ENCODE measurements at places on chromosomes 4 and X. TPM values are rescaled to one million over a fixed set of nuclear protein-coding genes. Genes with fewer than 3 reads are reported as not detected.

DNA sequence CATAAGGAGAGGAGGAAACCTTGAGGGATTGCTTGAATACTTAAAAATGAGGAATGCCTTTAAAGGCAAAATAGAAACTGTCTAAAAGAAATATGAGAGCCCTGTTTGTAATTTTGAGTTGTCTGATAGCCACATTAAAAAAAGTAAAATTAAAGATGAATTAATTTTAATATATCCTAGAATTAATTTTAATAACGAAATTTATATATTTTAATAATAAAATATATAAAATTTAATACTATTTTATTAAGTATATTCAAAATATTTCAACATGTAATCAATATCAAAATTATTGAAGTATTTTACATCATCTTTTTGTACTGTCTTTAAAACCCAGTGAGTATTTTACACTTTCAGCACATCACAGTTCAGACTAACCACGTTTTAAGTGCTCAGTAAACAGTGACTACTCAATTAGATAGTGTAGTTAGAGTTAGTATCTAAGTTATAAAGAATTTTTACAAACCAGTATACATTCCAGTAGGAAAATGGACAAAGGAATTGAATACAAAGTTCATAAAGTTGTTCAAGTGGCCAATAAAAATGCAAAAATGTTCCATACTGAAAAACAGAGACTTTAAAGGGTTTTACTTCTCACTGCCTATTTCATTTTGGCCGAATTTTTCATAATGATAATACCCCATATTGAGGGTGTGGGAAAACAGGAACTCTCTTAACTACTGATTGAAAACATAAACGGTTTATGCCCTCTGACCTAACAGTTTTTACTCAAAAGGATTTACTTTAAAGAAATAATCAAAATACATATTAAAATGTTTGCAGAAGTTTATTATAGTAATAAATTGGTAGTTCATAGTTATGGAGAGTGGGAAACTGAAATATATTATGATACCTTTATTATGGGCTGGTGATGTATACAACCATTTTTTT lies 2.9 kb downstream of the SLC30A9 start:
- no peak for DNase-seq

GRCh38 chrX:153226344-153227185 lies 47.5 kb downstream of the MAGEA1 start:
- DNase-seq: no peak

- peak; percentile 64 for DNase-seq
Measured at GRCh38 chr4:176792326-176793059, at the start of gene VEGFC. TSS of gene VEGFC (minus strand) at chr4:176792922. CDS start at chr4:176792311, 611 bp downstream.

DNA sequence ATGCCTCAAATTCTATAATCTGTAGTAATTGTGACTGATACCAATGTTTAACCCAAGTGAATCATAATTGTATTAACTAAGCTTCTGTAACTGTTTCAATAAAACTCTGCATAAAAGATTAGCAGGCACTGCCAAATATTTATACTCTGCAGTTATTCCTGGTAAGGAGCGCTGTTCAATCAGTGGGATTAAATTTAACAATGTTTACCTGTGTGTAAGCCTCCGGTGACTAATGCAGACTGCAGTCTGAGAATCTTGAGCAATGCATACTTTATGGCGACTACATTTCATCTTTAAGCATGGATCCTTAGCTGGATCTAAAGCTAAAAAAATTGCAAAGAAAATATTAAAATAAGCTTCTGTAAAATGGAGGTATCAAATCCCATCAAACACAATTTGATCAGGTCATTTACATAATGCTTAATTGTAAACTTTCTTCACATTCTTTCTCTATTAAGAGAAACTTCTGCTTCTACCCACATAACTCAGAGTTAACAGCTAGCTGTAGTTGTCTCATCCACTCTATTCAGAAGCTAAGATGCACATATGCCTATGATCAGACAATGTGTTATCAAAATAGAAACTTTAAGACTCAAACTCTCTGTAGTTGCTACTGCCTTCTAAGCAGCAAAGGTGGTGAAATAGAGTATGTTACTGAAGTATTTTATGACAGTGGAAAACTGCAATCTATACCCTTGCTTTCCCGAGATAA lies 234.0 kb downstream of the SPOCK3 start:
- DNase-seq: no peak

DNA sequence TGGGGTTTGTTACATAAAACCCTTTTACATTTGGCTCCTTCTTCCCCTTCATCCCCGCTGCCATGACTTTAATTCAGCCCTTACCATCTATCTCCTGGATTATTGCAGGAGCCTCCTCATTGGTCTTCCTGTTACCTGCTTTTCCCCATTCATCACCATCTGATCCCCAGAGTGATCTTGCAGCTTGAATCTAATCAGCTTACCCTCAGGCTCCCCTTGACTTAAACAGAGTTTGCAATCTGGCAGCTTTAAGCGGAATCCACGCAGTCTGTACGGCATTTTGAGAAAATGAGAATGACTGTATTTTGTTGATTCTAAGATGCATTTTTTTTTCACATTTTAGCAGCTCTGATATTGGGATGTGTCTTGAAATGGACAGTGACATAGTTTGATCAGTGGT lies 14.9 kb upstream of the PPEF1 start:
- no peak for DNase-seq

- no peak for DNase-seq
Measured at GRCh38 chr4:150679765-150680343, 97.9 kb downstream of the MAB21L2 start.

GRCh38 chrX:19855700-19856381 lies 31.6 kb downstream of the SH3KBP1 start:
- DNase-seq: no peak

DNA sequence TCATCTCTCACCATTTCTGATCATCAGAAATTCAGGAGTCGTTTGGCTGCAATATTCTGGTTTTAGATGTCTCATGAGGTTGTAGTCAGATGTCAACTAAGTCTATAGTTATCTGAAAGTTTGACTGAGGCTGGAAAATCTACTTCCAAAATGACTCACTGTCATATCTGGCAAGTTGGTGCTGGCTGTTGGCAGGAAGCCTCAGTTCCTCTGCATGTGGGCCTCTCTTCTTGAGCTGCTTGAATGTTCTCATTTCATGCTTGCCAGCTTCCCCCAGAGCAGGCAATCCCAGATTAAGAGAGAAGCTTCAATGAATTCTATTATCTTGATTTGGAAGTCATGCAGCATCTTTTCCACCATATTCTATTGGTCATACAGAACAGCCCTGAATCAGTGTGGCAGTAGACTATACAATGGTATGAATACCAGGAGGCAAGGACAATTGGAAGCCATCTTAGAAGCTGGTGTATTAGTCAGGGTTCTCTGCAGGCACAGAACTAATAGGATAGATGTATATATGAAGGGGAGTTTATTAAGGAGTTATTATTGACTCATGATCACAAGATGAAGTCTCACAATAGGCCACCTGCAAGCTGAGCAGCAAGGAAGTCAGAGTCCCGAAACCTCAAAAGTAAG lies 46.8 kb upstream of the ELF2 start:
- no peak for DNase-seq

- DNase-seq: no peak
Measured at GRCh38 chrX:138034136-138034535, 468.2 kb downstream of the ZIC3 start.

DNA sequence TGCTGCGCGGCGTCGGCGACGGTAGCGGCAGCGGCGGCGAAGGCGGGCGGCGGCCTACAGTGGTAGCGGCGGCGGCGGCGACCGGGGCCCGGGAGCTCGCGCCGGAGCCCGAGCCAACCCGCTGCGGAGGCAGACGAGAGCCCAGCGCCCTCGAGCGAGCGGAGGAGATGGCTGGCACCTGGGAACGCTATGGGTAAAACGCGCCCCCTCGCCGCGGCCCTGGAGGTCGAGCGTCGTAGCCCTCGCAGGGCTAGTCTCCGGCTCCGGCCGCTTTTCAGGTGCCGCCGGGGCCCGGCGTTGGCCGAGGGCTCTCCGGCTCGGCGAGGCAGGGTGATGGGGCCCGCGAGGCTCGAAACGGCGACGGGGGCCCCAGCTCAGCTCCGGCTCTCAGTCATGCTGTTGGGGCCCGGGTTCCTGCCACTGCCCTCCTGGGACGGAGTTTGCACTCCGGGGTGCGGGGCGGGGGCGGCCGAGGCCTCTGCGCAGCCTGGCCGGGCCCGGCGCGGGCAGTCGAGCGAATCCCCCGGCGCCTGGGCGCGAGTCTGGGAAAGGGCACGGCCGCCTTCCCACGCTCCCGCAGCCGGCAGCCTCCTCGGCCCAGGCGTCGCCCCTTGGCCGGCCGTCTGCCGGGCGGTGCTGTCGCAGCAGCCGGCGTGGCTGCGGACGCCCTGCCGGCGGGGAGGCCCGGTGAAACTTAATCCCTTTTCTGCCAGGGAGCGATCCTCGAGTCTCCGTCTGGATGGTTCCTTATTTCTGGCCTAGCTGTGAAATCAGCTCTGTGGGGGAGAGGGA lies 768 bp downstream of the MID2 start:
- peak; percentile 41 for DNase-seq

DNA sequence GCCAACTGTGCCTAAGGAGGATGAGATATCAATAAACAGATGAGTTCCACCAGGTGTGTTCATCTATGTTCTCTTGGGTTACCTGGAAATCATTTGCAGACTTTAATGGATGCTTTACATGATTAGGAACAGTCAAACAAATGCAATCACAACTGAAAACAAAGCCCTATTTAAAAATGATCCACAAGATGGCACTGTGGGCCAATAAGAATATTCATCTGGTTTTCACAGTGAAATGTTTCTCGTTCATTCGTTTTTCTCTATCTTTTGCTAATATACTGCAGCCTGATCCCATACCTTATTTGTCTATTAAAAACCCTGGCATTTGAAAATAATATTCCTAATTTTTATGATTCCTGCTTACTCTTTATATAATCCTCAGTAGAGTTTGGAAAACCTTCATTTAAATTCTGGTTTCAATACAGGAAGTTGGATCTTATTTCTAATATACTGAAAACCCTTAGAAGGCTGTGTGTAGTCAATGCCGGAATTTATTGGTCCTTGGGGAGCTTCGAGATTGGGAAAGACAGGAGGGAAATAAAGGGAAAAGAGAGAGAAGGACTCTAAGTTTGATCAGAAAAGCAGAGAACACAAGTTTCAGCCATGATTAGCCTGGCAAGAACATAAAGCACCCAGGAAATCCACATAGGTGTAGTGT lies 63.8 kb upstream of the TAPT1 start:
- DNase-seq: peak; percentile 69

DNA sequence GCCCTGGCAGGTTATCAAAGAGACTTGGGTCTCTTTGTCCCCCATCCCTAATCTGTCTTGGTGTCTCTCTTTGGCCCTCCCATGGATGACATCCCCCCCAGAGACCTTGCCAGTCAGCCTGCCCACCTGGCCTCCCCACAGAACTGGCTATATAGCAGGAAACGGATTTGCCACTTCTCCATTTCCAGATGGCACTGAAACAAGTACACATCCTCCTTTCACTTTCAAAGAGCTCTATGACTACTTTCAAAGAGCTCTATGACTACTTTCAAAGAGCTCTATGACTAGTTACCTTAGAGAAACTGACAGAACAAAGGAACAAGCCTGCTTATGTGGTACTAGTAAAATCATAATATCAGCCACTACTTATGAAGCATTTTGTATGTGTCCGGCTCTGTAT lies 175.3 kb downstream of the MAML3 start:
- DNase-seq: no peak

DNA sequence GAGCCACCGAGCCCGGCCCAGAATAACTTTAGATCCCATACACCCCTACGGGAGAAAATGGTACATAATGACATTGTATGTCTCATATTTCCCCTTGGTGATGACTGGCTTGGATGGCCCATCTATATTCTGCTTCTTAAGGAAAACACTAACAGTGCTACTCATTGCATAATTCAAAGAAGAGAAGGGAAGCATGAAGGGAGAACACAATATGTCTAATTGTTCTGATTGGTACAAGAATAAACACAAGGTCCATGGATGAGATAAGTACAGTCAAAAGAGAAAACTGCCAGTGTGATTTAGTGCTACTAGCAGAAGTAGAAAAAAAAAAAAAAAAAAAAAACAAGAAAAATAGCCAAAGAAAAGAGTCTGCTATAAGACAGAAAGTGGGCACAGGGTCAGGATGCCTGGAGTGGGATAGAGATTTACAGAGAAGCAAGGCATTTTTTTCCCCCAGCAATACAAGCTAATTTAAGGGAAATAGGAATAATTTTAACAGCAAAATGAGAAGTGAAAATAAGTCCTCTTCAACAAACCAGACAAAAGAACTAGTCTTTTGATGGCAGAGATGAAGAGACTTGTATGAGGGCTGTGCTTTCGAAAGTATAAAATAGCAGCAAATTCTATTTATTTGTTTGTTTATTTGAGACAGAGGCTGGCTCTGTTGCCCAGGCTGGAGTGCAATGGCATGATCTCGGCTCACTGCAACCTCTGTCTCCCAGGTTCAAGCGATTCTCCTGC lies 96.5 kb upstream of the MAP3K15 start:
- DNase-seq: no peak

DNA sequence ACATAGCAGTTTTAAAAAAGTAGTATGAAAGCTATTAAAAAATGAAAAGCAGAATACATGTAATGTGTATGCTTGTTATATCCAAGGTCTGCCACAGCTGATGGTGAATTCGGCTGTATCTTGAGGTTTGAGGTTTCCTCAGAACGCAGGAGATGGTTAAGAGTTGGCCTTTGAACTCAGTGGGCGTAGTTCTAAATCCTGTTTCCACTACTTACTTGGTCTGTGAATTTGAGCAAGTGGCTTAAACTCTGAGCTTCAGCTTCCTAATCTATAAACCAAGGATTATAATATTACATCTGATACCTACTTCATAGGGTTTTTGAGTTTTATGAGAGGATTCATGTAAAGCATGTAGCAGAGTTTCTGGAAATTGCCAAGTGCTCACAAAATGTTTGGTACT lies 125.2 kb downstream of the STIM2 start:
- no peak for DNase-seq

GRCh38 chrX:18886005-18886343 lies 97.9 kb downstream of the PHKA2 start:
- DNase-seq: no peak

DNA sequence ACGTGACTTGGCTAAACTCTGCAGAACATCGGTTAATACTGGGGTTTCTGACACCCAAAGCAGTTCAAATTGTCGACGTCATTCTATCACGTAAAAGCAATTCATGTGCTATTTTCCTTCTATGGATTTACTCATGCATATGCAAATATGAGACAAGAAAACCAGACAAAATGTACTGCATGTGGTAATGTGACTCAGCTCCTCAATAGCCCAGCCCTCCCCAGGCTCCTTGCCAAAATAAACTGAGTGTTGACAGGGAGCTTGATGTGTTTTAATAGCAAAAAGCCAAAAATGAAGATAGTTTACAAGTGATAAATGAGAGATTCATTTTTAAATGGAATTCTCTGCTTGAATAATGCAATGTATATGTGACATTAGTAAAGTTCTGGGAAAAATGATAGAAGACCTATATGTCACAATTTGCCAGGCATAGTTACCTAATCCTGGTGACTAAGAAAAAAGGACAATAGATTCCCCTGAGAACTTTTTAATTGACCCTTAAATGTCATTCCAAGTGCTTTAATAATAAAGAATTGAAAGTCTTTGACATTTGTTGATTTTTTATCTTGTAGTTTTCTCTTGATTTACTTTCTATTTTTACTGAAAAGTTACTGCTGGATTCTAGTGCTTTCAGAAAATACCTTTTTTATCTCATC lies 1700.6 kb upstream of the TENM3 start:
- DNase-seq: no peak

SPATA4 gene
- 1.4 TPM for polyA plus RNA-seq

SH3BP2 gene
- polyA plus RNA-seq: 34.4 TPM

ENPEP gene
- polyA plus RNA-seq: 222 TPM

NUDT11 gene
- polyA plus RNA-seq: 14.8 TPM

LUZP4 gene
- not detected for polyA plus RNA-seq

HCCS gene
- polyA plus RNA-seq: 26.4 TPM

PUDP gene
- 20.5 TPM for polyA plus RNA-seq

KLB gene
- 0.27 TPM for polyA plus RNA-seq

OCIAD2 gene
- 209 TPM for polyA plus RNA-seq

SLC16A2 gene
- polyA plus RNA-seq: 30.5 TPM

GALNTL6 gene
- polyA plus RNA-seq: 0.78 TPM

NUDT6 gene
- 26.2 TPM for polyA plus RNA-seq

EGFL6 gene
- 23.1 TPM for polyA plus RNA-seq
